ENCODE measurements at places on chromosomes 7 and 10. TPM values are rescaled to one million over a fixed set of nuclear protein-coding genes. Genes with fewer than 3 reads are reported as not detected.

SPDYE11 gene
- total RNA-seq, result not detected

GRCh38 chr7:38311329-38311937 lies 38.0 kb upstream of the TARP start:
- no peak for DNase-seq

DNA sequence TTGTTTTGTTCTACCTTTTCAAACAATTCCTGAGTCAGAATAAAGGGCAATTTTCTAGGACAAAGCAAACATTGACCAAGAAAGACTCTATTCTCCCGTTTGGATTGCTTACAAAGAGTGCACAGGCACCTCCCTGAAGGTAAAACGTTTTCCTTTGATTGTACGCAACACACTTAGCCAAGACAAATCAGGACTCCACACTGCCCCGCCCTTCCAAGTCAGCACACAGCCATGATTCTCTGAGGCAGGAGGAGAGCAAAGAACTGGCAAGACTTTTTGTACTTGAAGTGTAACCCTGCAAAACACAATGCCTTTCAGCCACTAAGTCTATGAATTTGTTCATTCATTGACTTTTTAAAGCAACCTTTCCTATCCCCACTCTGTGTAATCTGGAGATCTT lies 85.0 kb upstream of the FAM180A start:
- no peak for DNase-seq

- no peak for DNase-seq
Observed at GRCh38 chr7:11557627-11558026, 274.4 kb downstream of the THSD7A start.

- DNase-seq, result no peak
Observed at GRCh38 chr7:79149831-79150230, 303.6 kb downstream of the MAGI2 start.

Measured in thoracic aorta (tissue), 2 donors.